SJSA1 (cell line): ENCODE measurements at places on chromosomes 1 and 21. TPM values are rescaled to one million over a fixed set of nuclear protein-coding genes. Genes with fewer than 3 reads are reported as not detected.

GRCh38 chr1:212158912-212159796 is 123.6 kb downstream of the DTL start:
- H3K4me1 ChIP-seq = peaks cover 23% of the 10 kb centered on the region
- H3K27me3 ChIP-seq = no peaks in the 10 kb centered on the region
- DNase-seq = no peak
- H3K27ac ChIP-seq = no peak overlapping the region

DNA sequence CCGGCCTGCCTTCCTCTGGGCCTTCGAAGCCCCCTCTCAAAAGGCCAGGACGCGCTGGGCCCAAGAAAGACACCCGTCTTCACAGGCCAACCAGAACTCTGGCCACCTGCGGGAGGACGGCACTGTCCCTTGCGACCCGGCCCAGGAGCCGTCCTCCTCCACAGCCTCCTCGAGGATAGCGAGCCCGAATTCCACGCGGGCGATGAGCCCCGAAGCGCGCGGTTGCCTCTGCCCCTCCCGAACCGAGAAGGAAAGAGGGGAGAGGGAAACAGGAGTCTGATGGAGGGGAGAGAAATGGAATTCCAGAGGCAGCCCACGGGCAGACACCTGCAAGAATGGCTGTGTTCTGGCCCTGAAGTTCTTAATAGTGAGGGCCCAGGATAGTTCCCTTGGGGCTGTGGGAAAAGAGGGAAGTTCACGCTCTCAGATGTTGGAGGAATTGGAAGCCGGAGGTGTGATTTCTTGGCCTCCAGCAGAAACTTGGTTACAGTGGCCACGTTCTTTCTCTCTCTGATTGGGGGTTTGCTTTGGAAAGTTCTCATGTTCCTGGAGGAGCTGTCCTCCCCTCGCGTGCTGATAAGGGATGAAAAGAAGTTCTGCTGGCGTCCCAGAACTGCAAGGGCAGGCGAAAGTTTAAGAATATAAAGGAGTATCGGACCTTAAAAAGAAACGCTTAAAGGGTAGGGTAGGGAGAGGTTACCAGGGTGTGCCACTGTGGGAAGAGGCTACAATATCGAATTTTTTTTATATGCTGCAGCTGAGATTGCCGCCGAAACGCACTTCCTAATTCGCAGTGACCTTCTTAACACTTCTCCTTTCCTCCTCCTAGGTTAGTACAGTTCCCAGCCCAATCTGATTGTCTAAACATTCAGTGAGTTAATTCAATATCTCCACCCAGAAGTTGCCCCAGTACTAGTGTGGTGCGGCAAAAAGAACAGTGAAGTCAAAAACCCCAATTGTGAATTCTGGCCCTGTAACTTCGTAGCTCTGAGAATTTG is 5.8 kb upstream of the SLC44A5 start:
- no peaks in the 10 kb centered on the region for H3K36me3 ChIP-seq
- peaks cover 63% of the 10 kb centered on the region for H3K27me3 ChIP-seq
- DNase-seq = no peak

DNA sequence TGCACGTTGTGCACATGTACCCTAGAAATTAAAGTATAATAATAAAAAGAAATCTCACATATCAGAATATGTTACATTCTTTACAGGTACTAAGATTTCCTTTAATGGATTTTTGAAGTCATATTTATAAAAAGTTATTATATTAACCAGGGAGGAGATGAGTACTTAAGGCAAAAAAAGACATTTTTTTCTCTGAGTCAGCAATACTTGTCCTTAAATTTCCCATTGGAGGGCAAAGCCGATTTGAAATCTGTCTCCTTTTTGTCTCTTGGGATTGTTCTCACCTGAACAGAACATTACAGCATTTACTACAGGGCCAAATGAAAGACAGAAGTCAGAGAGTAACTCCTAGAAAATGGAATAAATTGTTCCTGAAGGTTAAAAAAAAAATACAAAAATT is 26.3 kb upstream of the SLC16A1 start:
- no peaks in the 10 kb centered on the region for H3K4me1 ChIP-seq
- H3K36me3 ChIP-seq = peaks cover 3% of the 10 kb centered on the region; the same call in 1 of the 2 replicates
- H3K27ac ChIP-seq = no peak overlapping the region
- DNase-seq = no peak
- no peaks in the 10 kb centered on the region for H3K27me3 ChIP-seq
- H3K4me3 ChIP-seq = no peak overlapping the region

GRCh38 chr1:64942675-64943074 is 23.7 kb downstream of the JAK1 start:
- H3K27me3 ChIP-seq = no peaks in the 10 kb centered on the region
- no peak overlapping the region for H3K4me3 ChIP-seq
- H3K27ac ChIP-seq = no peak overlapping the region
- H3K4me1 ChIP-seq = no peaks in the 10 kb centered on the region

GRCh38 chr1:195241066-195241465 is 1367.2 kb downstream of the KCNT2 start:
- H3K27me3 ChIP-seq = no peaks in the 10 kb centered on the region
- DNase-seq = no peak
- H3K27ac ChIP-seq = no peak overlapping the region
- H3K4me1 ChIP-seq = no peaks in the 10 kb centered on the region

GRCh38 chr21:28283641-28284490 is 708.8 kb downstream of the LTN1 start:
- H3K4me1 ChIP-seq = no peaks in the 10 kb centered on the region
- no peak overlapping the region for H3K4me3 ChIP-seq
- no peaks in the 10 kb centered on the region for H3K36me3 ChIP-seq
- no peaks in the 10 kb centered on the region for H3K27me3 ChIP-seq

SPRR1B gene
- total RNA-seq = not detected in 2 replicates

OPTC gene
- total RNA-seq = not detected in 2 replicates

KCNJ9 gene
- total RNA-seq = not detected in 2 replicates

USP25 gene
- 37.9 and 43.3 TPM in 2 replicates for total RNA-seq
